ENCODE measurements at places on chromosomes 1 and 21.

- DNase-seq = no peak
These were observed 132.6 kb upstream of the PTGFR start for GRCh38 chr1:78358165-78358564.

- no peak for DNase-seq
These were observed 1.3 kb downstream of the SLC9C2 start for GRCh38 chr1:173601588-173601987.

GRCh38 chr1:190147616-190148015 is 330.0 kb downstream of the BRINP3 start:
- no peak for DNase-seq

DNA sequence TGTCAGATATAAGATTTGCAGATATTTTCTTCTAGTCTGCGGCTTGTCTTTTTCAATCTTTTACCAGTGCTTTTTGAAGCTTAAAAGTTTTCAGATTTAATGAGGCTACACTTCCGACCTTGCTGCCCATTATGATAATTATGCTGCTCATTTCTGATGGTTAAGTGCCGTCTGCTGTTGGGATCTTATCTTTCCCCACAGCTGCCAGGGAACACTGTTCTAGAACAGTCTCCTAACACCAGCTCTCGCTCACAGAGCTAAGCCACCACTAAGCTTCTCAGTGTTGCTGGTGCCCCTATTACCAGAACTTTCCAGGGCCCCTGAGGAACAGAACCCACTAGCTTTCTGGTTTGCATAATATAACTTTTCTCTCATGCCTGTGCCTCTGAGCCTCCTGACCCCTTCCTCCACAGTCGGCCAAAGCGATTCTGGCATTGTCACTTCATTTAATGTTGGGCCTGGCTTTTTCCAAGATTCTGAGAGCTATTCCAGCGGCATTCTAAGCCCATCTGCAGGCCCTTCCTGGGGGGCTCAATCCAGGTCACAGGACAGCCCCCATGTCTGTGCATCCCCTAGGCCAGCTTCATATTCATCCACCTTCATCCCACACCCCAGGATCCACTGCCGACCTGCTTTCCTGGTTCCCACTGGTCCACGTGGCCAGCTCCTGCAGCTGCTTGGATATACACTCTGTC is 237.0 kb downstream of the PTPRU start:
- no peak for DNase-seq

DNA sequence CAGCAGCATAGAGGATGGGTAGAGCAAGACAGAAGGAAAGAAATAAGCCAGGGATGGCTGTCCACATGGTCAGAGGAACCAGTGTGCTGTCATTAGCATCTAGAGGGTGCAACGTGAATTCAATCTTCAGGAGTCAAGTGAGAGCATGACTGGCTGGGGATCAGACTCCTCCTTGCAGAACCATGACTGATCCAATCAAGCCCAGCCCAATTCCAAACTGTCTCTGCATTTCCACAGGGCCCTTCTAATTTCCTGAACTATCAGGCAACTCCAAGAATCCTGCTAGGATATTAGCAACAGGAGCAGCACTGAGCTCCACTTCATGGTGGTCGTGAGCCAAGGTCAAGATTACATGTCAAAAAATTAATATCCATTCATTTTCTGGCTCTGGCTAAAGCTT is 166.8 kb upstream of the CAMK1G start:
- DNase-seq = no peak

DNA sequence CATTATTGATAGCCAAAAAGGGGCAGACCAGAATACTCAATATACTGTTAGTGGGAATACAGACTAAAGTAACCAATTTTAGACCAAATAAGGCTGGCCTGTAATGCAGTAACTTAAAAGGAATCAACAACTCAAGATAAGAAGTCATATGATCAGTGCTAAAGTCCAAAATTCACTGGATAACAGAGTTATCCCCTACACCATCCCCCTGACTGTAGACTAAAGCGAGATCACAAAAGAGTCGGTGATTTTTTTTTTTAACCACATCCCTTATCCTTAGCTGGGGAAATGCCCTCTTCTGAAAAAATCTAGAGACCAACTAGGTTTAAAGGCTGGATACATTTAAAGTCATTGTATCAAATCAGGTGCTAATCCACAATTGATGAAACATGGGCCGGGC is 7.7 kb downstream of the UBR4 start:
- DNase-seq = no peak

DNA sequence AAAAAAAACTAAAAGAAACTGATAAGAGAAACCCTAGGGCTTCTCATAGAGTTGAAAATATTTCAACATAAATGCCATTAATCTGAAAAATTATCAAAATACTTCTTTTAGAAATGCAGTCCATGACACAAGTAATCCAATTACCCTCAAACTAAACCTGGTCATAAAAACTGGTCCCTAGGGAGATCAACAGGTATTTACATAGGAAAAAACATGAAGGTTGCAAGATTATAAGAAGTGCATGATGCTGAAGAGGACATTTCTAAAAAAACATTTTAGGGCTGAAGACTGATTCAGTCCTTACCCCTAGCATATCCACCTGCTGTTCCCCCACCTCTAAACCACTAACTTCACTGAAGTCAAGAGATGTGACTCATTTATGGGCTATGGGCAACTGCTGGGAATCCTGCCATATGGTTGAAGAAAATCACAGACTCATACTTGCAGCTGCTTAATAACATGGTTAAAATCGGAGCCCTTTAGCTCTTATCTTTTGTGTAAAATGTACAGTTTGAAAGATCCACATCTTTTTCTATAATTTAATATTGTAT is 131.0 kb upstream of the RUNX1 start:
- peak; percentile 14 for DNase-seq

DNA sequence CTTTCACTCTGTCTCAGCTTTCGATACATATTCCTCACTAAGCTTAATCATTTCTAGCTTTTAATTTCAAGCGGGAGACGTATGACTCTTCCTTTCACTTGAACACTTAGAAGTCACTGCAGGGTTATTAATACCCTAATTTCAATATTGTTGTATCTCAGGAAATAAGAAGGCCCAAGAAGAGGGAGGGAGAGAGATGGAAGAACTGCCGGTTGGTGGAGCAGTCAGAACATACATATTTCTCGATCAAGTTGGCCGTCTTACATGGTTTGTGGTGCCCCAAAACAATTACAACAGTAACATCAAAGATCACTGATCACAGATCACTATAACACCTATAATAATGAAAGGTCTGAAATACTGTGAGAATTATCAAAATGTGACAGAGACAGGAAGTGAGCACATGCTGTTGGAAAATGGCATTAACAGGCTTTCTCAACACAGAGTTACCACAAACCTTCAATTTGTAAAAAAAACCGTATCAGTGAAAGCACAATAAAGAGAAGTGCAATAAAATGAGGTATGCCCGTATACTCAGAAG is 145.4 kb upstream of the HP1BP3 start:
- DNase-seq = peak; percentile 53

- DNase-seq = peak; percentile 79
These were observed 2.1 kb downstream of the FHAD1 start for GRCh38 chr1:15249081-15249480.

- peak; percentile 34 for DNase-seq
These were observed 40.2 kb downstream of the IL12RB2 start for GRCh38 chr1:67347688-67348472.

- DNase-seq = no peak
These were observed 36.2 kb upstream of the HFM1 start for GRCh38 chr1:91440847-91441246.

DNA sequence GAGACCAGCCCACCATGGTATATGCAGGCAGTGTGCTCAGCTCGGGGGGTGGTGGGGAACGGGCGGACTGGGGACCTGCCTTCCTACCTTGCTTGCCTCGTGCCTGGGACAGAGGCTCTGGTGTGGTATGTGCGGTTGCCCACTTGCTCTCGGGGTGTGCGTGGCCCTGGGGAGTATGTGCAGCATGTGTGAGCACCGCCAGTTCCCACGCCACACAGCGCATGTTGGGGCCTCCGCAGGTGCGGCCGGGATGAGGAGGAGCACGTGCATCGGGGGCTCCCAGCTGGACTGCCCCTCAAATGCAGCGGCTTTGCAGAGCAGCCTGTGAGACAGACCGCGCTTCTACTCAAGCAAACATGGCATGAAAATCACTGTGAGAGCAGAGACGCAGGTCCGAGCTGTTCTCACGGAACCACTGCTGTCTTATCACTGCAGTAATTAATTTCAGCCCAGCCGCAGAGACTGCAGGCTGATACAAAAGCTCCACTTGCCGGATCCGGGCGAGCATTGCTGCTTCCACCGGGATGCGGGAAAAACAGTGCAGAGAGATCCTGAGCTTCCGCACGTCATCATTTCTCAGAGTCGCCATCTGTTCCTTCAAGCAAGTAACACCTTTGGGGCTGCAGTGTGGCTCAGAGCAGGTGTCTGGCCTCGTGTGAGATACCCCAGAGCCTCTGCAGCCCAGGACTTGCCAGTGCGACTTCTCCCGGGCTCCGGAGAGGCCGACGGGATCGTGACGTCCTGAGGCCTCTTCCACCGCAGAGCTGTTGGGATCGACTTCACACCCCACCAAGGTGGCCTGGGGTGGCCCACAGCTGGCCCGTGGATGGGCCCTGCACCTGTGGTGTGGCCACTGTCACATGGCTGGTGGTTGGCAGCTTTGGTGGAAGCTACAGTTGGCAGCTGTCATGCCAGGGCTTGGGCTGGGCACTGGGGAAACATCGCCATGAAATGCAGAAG is 92.6 kb upstream of the ACTRT2 start:
- DNase-seq = no peak

GRCh38 chr1:65027666-65028358 is 61.5 kb upstream of the JAK1 start:
- DNase-seq = no peak

DNA sequence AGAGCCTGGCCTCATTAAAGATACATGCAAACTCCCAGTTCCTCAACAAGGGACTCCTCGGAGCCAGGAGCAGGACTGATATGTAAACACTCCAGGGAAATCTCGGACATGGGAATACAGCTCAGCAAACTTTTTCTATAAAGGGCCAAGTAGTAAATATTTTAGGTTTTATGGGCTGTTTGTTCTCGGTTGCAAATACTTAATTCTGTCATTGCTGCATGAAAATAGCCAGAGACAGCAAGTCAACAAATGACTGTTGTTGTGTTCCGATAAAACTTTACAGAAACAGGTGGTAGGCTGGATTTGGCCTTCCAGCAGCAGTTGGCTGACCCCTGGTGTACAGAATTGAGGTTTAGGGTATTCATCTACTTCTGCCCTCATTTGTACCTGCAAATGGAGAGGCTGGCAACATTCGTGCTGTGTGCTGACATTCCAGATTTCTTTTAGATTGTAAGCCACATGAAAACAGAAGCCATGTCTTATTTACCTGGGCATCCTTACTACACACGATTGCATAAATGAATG is 360.3 kb downstream of the NTNG1 start:
- DNase-seq = no peak

DNA sequence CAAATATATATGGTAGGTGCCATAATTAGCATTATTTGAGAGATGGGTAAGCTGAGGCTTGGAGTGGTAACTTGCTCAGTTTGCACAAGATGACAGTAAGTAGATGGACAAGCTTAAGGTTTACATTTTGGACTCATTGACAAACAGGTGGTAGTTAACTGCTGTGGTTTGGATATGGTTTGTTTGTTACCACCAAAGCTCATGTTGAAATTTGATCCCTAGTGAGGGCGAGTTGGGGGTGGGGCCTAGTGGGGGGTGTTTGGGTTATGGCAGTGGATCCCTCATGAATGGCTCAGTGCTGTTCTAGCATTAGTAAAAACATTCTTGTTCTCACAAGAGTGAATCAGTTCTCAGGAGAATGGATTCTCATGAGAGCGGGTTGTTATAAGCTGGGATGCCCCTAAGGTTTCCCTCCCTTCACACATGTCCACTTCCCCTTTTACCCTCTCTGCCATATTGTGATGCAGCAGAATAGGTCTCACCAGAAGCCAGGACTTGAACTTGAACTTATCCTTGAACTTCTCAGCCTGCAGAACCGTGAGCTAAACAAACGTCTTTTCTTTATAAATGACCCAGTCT is 6.6 kb upstream of the PRRX1 start:
- DNase-seq = no peak

- DNase-seq = no peak
These were observed 24.9 kb upstream of the VPS26C start for GRCh38 chr21:37292041-37292440.

DNA sequence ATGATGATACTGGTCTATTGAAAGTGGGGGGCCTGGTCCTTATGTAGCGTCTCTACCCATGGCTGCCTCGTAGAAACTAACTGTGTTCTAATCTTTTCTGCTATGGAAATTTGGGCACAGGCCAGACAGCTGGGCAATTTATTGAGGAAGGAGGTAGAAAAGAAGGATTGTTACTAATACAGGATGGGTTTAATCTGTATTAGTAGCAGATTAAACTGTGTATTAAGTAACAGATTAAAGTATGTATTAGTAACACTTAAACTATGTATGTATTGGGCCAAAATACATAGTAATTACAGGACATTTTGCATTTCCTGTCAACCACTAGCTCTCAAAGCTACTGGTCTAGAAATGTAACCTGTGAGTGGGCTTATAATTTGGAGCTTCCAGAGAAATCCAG is 142.0 kb downstream of the MAST2 start:
- DNase-seq = no peak

- DNase-seq = no peak
These were observed 398.8 kb downstream of the TBX15 start for GRCh38 chr1:118589238-118589846.

DNA sequence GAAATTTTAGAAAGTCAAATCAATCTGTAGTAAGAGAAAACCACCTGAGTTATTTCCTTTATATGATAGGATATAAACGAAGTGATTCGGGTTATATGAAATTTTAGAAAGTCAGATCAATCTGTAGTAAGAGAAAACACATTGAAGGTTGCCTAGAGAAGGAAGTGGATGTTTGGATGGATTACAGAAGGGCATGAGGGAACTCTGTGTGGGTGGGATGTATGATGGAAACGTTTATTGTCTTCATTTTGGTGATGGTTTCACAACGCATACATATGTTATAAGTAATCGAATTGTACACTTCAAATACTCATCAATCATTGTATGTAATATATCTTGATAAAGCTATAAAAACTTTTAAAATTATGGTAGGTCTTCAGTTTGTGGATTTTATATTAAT is 5.1 kb downstream of the CR1 start:
- DNase-seq = no peak

- DNase-seq = no peak
These were observed 34.5 kb downstream of the CACNA1S start for GRCh38 chr1:201077736-201078135.

GRCh38 chr1:220682901-220683576 is 7.1 kb upstream of the C1orf115 start:
- no peak for DNase-seq

- DNase-seq = no peak
These were observed 8.6 kb downstream of the FNDC5 start for GRCh38 chr1:32861904-32862695.
